ENCODE measurements at places on chromosomes 11 and 22.

DNA sequence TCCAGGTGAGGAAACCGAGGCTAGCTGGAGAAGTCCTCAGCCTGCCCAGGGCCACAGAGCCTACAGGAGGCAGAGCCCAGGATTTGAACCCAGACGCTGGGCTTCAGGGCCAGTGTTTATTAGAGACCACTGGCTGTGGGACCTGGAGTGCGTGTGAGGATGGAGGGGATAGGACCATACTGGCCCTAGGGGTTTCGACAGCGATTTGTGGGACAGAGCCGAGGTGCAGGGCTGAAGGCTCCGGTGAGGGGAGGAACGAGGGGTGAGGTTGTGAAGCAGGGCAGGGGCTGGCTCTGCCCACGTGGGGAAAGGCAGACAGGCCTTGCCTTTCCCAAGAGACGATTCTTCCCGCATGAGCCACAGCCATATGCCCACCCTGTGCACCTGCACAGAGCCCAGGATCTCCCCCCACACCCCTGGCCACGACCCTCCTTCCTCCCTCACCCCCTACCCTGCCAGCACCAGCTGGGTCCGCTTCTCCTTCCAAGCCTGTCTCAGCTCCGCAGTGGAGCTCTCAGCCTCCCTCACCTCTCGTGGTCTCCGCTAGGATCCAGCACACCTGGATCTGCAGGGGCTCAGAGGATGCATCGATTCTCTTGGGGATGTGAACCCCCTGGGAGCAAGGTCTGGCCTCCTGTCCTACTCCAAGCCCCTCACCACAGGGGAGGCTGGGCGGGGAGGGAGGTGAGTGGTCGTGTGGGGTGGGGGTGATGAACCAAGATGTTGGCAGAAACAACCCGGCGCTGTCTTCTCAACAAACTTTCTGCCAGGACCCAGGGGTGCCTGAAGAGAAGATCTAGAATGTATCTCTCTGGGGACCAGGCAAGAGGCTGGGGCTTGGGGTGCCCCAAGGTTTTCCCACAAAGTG is 58.4 kb downstream of the RTL6 start:
- DNase-seq = no peak

- peak; percentile 21 for DNase-seq
Observed at GRCh38 chr11:108592591-108593213, 866 bp downstream of the EXPH5 start.

- DNase-seq = no peak
Observed at GRCh38 chr22:43471606-43472135, 59.9 kb downstream of the MPPED1 start.

- no peak for DNase-seq
Observed at GRCh38 chr11:86722748-86723147, 50.3 kb upstream of the ME3 start.

- DNase-seq = no peak
Observed at GRCh38 chr11:832529-833113, at the start of gene CD151. CD151 (plus strand) TSS chr11:832952; CDS start chr11:836070, 3,118 bp downstream.

- DNase-seq = no peak
Observed at GRCh38 chr11:110918351-110918750, 206.1 kb upstream of the ARHGAP20 start.

DNA sequence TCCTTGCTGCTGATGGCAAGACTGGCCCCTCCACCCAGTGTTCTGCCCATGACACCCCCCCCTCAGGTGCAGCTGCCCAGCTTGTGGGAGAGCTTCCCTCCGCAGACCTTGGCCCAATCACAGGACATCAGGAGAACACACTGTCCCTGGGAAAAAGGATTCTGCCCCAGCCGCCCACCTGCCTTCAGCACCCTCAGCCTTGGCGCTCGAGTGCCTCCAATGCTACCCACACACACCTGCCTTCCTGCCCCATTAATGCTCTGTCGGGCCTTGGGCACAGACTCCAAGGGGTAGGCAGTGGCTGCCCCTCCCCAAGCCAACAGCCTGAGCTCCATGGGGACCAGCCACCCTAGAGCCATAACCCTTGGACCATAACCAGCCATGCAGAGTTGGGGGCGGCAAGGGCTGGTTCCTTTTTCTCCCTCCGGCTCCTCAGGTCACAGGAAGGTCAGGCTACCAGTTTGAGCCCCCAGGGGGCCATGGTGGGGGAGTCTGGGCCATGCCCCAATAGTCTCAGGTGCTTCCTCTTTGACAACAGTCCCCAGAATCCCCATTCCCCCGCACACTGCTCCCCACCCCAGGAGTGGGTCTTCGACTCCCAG is 1.3 kb upstream of the ZNF70 start:
- no peak for DNase-seq

- DNase-seq = no peak
Observed at GRCh38 chr11:19701421-19701820, 11.2 kb upstream of the NAV2 start.

- no peak for DNase-seq
Observed at GRCh38 chr22:22178992-22179391, 65.6 kb upstream of the VPREB1 start.

- DNase-seq = no peak
Observed at GRCh38 chr22:17281440-17281841, 62.2 kb upstream of the ADA2 start.

DNA sequence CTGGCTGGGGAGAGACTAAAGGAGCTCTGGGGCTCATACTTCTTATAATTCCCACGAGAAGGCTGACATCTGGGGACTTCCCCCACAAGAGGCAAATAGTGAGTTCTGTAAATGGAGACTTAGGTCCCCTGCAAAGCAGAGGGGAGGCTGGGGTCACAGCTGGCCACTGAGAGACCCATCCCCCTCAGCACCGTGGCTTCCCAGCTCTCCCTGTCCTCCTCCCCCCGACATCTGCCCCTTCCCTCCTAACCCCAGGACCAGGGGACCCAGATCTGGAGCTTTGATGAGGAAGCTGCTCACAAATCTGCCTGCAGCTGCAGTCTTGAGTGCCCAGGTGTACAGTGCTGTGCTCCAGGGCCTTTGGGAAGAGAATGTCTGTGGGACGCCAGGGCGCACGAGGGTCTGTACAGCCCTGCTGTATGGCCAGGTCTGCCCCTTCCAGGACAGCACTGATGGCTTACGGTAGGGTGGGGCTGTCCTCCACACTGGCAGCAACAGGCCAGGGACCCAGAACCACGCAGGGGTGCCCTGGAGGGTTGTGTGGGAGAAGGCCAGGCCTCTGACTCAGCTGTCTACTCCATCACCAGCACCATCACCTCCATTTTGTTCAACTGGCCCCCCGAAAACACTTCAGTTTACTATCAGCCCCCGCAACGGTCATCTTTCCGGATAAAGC is 1.1 kb downstream of the RGL4 start:
- no peak for DNase-seq

GRCh38 chr22:45505991-45506747 is 3.5 kb downstream of the FBLN1 start:
- no peak for DNase-seq

- DNase-seq = no peak
Observed at GRCh38 chr11:104333977-104334376, 170.0 kb upstream of the PDGFD start.

DNA sequence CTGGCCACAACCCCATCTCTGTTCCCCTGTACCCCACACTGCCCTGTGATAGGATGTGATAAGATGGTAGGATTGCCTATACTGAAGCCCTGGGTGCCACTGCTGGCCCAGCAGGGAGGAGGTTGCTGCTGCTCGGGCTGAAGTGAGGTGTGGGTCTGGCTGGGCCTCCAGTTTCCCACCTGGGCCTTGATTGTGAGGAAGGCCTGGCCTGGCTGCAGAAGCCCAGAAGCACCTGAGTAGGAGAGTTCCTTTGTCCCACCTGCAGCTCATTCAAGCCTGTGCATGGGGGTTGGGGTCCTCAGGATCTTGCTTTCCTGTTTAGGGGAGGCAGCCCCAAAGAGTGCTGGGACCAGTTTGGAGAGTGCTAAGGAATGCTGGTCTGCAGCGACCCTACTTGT is 3.3 kb downstream of the ST3GAL4 start:
- DNase-seq = no peak

DNA sequence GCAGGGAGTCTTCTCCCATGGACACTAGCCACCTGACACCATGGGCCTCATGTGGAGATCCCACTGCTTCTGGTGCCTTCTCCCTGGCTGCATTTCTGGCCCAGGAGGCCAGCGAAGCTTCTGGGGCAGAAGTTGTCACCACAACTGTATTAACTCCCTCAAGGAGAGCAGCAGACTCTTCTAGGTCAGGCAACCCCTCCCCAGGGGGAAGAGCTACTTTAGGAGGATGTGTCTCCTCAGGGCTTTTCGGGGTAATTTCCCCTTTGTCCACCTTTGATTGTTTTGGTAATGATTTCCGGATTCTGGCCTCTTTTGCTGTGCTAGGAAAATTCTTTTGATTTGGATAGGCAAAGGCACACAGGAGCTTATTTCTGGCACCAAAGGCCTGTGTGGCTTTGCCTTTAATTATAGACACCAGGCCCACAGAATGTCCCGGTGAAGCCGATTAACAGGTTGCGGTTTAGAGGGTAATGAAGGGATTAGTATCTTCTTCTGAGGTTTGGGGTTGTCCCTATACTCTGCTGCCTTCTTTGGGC is 8.9 kb upstream of the UCP2 start:
- no peak for DNase-seq

DNA sequence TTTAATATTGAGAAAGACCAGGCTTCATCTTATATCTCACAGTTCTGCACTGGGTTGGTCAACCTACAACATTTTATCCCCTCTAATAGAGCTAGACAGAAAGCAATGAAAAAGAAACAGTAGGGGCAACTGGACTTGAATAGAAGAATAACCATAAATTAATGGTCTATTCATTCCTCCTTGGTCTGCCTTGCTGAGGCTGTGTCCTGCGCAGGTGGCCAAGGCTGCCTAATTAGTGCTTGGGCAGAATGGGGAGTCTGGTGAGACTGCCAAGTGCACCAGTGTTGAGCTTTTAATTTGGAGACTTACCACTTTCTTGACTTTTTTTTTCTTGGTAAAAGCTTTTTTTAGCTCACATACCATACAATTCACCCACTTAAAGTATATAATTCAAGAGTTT is 35.0 kb upstream of the SPON1 start:
- no peak for DNase-seq

GRCh38 chr22:32339190-32340012 is 18.3 kb upstream of the RFPL3 start:
- no peak for DNase-seq
